Cardiac septum (tissue), 1 donor: ENCODE measurements at places on chromosomes 2 and 18. TPM values are rescaled to one million over a fixed set of nuclear protein-coding genes. Genes with fewer than 3 reads are reported as not detected.

NMUR1 gene
- total RNA-seq: 0.22 TPM

AMER3 gene
- total RNA-seq: not detected

STAM2 gene
- total RNA-seq: 28.9 TPM

SERPINB4 gene
- not detected for total RNA-seq

SPATA3 gene
- not detected for total RNA-seq

GPR17 gene
- total RNA-seq: 0.19 TPM

ABCB11 gene
- 0.03 TPM for total RNA-seq

CCDC148 gene
- 0.30 TPM for total RNA-seq

UGT1A8 gene
- not detected for total RNA-seq

HOXD11 gene
- total RNA-seq: not detected

ARHGEF4 gene
- total RNA-seq: 3.9 TPM

ST8SIA5 gene
- total RNA-seq: 23.3 TPM

ATAD2B gene
- 14.3 TPM for total RNA-seq
